ENCODE measurements at places on chromosomes 11 and 22.

GRCh38 chr11:44224867-44225501 is 85.0 kb downstream of the ALX4 start:
- DNase-seq: no peak

GRCh38 chr11:73100578-73100977 is 41.5 kb downstream of the FCHSD2 start:
- no peak for DNase-seq

DNA sequence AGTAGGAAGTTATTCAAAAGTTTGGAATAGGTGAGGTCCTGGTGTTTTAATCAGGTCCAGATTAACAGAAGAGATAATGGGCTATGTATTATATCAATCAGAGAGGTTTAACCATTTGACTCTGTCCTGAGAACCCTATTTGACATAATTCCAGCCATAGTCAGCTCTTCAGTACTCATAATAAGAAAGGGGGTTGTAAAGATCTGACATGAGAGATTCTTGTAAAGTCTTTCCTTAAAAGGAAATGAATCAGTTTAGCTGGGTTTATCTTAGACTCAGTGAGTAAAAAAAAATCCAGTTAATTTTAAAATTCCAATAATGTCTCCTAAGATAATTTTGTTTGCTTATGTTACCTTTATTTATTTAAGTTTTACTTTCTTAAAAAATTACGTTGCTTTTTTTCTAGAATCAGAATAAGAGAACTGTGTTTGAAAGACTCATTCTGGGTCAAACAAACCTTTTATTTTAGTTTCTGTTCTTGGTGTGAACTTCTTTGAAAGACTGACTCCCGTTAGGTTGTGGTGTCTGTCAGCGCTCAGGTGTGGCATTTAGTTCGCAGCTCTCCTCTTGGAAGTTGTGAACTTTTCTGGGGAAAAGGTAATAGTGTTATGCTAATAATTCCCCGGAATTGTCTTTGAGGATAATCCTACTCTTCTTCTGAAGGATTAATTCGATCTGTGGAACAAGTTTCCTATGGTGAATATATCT is 20.5 kb downstream of the NUCB2 start:
- no peak for DNase-seq

DNA sequence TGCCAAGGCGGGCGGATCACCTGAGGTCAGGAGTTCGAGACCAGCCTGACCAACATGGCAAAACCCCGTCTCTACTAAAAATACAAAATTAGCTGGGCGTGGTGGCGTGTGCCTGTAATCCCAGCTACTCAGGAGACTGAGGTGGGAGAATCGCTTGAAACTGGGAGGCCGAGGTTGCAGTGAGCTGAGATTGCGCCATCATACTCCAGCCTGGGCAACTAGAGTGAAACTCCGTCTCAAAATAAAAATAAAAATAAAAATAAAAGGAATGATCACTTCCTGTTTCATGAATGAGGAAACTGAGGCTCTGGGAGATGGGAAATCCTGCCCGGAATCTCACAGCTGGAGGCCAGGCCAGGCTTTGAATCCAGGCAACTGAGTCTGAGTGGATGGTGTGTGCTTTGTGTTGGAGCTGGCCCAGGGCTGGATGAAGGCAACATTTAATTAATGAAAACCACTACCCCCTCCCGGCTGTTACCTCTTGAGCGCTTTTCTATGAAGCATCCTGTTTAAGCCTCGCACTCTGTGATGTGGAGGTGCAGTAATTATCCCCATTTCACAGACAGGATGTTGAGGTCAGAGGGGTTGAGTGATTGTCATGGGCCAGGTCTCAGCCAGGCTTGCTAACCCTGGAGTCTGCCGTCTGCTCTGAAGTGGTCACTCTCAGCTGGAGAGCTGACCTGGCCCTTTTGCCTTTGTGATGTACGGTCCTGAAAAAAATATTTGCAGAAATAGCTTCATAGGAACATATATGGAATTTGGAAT is 27.8 kb downstream of the LRP5 start:
- DNase-seq: no peak

- no peak for DNase-seq
These were observed 51.7 kb downstream of the PHF21A start for GRCh38 chr11:46069595-46069994.

DNA sequence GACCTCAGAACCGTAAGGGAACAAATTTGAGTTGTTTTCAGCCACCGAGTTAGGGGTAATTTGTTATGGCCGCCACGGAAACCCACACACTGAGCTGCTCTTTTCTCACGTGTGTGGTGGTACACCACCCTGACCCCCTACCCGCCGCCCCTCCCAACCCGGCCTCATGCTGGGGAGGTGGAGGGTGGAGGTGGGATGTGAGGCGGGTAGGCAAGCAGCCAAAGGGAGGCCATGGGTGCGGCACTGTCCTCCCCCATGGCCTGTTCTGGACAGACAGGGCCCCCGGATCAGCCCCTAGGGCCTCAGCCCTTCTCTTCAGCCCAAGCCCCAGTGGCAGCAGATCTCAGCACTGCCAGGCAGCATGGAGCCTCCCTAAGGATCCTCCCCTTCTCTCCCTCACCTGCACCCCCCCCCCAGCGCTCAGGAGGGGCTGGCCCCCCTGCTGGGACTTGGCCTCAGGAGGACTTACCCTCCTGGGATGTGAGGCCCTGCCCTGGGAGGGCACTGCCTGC is 7.9 kb downstream of the PRR5 start:
- no peak for DNase-seq

DNA sequence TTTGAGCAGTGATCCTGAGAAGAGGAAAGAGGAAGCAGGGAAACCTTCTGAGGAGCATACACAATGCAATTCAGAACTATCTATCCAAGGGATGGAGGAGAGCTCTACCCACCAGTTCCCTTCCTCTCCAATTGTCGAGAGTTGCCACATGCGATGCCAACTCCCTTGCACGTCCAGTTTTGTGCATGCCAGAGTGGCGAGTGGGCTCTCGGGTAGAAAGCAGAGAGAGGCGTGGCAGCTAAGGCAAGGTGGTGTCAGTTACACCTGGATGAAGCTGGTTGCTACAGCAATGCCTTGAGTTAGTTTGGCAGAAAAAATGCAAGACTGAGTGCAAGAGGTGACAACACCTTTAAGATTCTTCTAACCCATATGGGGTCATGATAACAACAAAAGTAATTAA is 420.4 kb upstream of the CCDC90B start:
- no peak for DNase-seq
